EH (cell line): ENCODE measurements at places on chromosomes 7 and 10.

- no peak for DNase-seq
These were observed 125.0 kb downstream of the FOXP2 start for GRCh38 chr7:114539575-114539974.

- DNase-seq, result no peak
These were observed 98.7 kb upstream of the PPIF start for GRCh38 chr10:79248341-79249185.

- DNase-seq, result no peak
These were observed 31.1 kb upstream of the SGCE start for GRCh38 chr7:94687076-94687475.

GRCh38 chr7:56199639-56200038, 83.4 kb upstream of the NUPR2 start:
- no peak for DNase-seq

- DNase-seq, result no peak
These were observed 958.2 kb downstream of the GRID1 start for GRCh38 chr10:85408388-85408787.

DNA sequence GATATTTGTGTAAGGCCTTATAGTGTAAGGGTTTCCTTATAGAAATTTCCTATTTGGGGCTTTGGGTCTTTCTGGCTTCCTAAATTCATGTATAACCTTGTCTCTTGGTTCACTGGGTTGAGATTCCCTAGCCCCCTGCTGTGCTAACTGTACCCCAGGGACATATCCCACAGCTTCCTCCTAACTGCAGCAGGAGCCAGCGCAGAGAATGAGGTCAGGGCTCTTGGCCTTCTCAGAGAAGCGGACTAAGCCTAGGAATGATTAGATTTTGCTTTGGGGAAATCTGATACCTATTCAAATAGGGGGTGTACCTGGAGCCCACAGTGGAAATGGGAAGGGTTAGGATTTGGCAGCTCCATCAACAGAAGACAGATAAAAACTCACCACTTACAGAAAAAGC, 138.1 kb upstream of the EFCAB10 start:
- DNase-seq, result no peak
